Dorsolateral prefrontal cortex (tissue), 122 donors: ENCODE measurements at places on chromosomes 7 and 10. TPM values are rescaled to one million over a fixed set of nuclear protein-coding genes. Genes with fewer than 3 reads are reported as not detected.

GNGT1 gene
- 0.23 TPM for total RNA-seq

TET1 gene
- 6.8 TPM for total RNA-seq

PITRM1 gene
- total RNA-seq: 113 TPM

PRR15 gene
- 0.76 TPM for total RNA-seq

OR2A5 gene
- not detected for total RNA-seq

C10orf62 gene
- total RNA-seq: not detected

SFTPA1 gene
- 2.0 TPM for total RNA-seq
